SJCRH30 (cell line): ENCODE measurements at places on chromosomes 7 and 10. TPM values are rescaled to one million over a fixed set of nuclear protein-coding genes. Genes with fewer than 3 reads are reported as not detected.
A peak's percentile ranks its signal among the peaks of the same experiment; 100 is the strongest.

Gene FANK1
- total RNA-seq, result 0.42 and 0.71 TPM in 2 replicates

Gene SP8
- total RNA-seq, result 2.5 and 2.8 TPM in 2 replicates

Gene STK31
- total RNA-seq, result 0.08 TPM in 1 of 2 replicates, not detected in the other

DNA sequence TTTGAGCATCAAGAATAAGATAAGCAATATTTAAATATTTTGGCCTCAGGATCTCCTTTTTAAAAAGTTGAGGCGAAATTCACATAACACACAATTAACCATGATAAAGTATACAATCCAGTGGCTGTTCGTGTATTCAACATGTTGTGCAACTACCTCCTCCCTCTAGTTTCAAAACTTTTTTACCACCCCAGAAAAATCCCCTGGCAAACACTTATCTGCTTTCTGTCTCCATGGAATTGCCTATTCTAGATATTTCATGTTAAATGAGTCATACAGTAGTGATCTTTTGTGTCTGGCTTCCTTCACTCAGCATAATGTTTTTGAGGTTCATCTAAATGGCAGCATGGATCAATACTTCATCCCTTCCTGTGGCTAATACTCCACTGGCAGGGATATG, 31.8 kb upstream of the IL15RA start:
- H3K36me3 ChIP-seq, result no peaks in the 10 kb centered on the region
- H3K4me1 ChIP-seq, result no peaks in the 10 kb centered on the region

- no peaks in the 10 kb centered on the region for H3K36me3 ChIP-seq
- H3K4me1 ChIP-seq, result no peaks in the 10 kb centered on the region
- no peak overlapping the region for H3K27ac ChIP-seq
- H3K4me3 ChIP-seq, result no peak overlapping the region
Measured at GRCh38 chr10:88110822-88111221, 247.4 kb downstream of the PTEN start.

GRCh38 chr10:10958041-10958440, 59.6 kb upstream of the CELF2 start:
- no peak overlapping the region for H3K27ac ChIP-seq
- no peaks in the 10 kb centered on the region for H3K27me3 ChIP-seq
- no peak overlapping the region for H3K4me3 ChIP-seq
- no peak for DNase-seq

GRCh38 chr10:30186371-30186875, 127.0 kb upstream of the JCAD start:
- H3K27me3 ChIP-seq, result peaks cover 6% of the 10 kb centered on the region; the same call in 1 of the 2 replicates
- no peaks in the 10 kb centered on the region for H3K4me1 ChIP-seq
- H3K4me3 ChIP-seq, result no peak overlapping the region
- H3K27ac ChIP-seq, result no peak overlapping the region
- no peak for DNase-seq

- no peaks in the 10 kb centered on the region for H3K36me3 ChIP-seq
- no peaks in the 10 kb centered on the region for H3K27me3 ChIP-seq
- H3K27ac ChIP-seq, result no peak overlapping the region
- peak; percentile 65 for DNase-seq
- no peaks in the 10 kb centered on the region for H3K4me1 ChIP-seq
Measured at GRCh38 chr7:149753375-149754233, 19.8 kb downstream of the ZNF467 start.

DNA sequence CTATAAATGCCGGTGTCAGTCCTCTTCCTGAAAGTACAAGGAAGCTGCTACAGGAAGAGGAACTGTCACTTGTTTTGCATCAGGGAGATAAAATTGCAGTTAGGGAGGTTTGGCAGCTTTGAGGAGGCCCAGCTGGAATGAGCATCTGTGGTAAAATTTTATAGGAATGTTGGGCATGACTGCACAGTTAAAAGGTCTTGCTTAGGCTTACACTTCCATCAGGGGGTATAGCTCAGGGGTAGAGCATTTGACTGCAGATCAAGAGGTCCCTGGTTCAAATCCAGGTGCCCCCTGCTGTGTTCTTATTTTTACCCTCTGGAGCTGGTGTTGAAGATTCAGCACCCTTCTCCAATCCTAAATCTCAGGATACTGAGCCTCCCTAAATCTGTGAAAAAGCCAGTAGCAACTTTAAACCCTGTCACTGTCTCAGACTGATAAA, 65.9 kb downstream of the ZNF467 start:
- H3K36me3 ChIP-seq, result no peaks in the 10 kb centered on the region
- no peak overlapping the region for H3K27ac ChIP-seq
- H3K27me3 ChIP-seq, result no peaks in the 10 kb centered on the region
- H3K4me3 ChIP-seq, result no peak overlapping the region
- peak; percentile 40 for DNase-seq

- H3K4me3 ChIP-seq, result no peak overlapping the region
- DNase-seq, result no peak
- 0 out of 2 replicates have a peak, but pooled peaks cover 5% of the 10 kb centered on the region for H3K27me3 ChIP-seq
- no peaks in the 10 kb centered on the region for H3K4me1 ChIP-seq
Measured at GRCh38 chr7:71419546-71420337, 287.8 kb downstream of the GALNT17 start.

DNA sequence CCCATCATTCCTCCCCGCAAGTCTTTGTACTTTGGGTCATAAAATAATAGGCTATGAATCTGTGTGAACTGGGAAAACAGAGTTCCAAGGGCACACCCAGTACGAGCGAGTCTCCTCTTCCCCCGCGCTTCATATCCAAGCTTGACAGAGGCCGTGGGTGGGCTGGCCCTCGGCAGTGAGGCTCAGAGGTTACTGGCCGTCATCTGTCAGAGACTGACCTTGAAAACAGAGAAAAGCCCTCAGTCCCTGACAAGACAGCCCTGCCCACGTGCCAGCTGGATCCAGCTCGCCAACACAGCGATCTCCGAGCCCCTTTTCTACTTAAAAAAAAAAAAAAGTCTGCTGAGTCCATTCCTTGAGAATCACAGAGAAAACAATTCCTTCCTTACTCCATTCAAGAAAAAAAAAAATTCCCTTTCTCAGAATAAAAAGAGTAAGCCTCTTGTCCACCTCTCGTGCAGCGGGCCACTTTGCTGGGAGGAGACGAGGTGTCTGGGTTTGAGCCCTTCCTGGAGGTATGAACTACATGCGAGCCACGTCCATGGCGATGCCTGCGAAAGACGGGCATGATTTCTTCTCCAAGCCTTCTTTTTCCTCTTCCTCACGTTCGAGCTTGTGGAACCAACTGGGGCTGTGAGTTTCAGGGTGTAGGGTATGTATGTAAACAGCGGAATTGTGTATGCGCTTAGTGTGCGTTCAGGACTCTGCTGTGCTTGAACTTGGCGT, 744 bp upstream of the BICC1 start:
- H3K36me3 ChIP-seq, result no peaks in the 10 kb centered on the region
- DNase-seq, result peak; percentile 10
- H3K27ac ChIP-seq, result no peak overlapping the region
